ENCODE measurements at places on chromosomes 6 and 20.
A peak's percentile ranks its signal among the peaks of the same experiment; 100 is the strongest.

DNA sequence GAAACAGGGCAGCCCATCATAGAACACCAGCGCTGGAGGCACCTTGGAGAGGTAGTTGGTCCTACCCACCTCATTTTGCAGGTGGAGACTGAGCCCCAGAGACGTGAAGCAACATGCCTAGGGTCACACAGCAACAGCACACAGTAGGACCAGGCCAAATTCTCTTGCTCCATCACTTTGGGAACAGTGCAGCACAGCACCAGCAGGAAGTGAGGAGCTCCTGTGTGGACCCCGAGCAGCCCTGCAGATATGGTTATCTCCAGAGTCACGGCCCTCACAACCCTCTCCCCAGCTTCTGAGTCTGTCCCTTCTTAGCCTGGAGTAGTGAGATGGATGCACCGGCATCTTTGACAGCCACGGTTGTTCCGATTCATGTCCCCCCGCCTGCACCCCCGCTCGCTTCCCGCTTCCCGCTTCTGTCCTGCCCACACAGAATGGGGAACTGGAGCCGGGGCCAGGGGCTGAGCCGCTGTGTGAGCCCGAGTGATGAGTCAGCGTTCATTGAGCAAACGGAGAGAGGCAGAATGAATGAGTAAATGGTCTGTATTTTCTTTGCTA lies 72.6 kb upstream of the DUSP22 start:
- no peak for DNase-seq

GRCh38 chr6:148864941-148865340 lies 118.1 kb downstream of the UST start:
- DNase-seq = peak; percentile 50

DNA sequence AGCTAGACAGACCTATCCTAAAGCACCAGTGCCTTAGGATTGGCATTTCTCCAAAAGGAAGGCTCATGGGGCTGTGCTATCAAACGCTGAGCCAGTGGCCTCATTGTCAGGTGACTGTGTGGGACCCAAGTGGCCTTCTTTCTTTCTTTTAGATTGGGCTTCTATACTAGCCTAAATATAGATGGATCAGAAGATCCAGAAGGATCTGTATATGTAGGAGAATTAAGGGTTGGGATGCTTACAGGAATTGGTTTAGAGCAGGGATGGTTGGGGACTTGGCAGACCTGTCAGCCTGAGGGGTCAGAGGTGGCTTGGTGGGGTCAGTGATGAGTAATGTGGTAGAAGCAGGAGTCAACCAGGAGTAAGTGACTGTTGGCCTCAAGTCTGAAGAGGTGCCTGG lies 14.8 kb downstream of the ABT1 start:
- DNase-seq = no peak

GRCh38 chr20:60035486-60035885 lies 77.3 kb downstream of the CDH26 start:
- no peak for DNase-seq

DNA sequence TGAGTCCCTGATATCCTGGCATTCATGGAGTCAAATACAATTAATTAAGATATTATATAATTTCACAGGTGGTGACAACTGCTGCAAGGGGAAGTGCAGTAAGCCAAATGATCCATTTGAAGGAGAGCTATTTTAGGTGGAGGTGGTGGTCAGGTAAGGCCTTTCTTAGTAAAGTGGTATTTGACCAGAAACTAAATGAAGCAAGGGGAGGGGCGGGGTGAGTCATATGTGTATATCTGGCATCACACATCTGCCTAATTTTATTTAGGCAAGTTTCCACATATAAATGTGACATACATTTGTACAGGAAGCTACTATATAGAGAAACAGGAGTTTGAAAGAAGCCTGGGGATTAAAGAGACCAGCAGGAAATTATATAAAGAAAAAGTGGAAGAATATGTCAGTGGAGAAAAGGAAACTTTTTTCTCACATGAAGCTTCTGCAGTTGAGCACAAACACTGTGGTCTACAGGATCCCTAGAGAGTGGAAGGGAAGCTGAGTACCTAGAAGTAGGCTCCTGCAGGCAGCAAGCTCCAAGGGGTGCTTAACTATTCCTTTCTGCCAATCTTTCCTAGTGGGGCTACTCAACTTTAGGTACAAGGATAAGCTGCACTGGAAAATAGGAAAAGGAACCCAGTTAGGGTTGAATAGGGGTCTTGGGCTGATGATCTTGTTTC lies 99.6 kb downstream of the OGFRL1 start:
- no peak for DNase-seq

- DNase-seq = peak; percentile 61
Observed at GRCh38 chr20:58651559-58651945, 469 bp downstream of the STX16 start.

- no peak for DNase-seq
Observed at GRCh38 chr20:62451156-62451767, 23.9 kb upstream of the RBBP8NL start.

GRCh38 chr6:82906951-82907350 lies 158.7 kb downstream of the UBE3D start:
- DNase-seq = no peak

- peak; percentile 54 for DNase-seq
Observed at GRCh38 chr20:49427751-49428518, 54.5 kb downstream of the KCNB1 start.

DNA sequence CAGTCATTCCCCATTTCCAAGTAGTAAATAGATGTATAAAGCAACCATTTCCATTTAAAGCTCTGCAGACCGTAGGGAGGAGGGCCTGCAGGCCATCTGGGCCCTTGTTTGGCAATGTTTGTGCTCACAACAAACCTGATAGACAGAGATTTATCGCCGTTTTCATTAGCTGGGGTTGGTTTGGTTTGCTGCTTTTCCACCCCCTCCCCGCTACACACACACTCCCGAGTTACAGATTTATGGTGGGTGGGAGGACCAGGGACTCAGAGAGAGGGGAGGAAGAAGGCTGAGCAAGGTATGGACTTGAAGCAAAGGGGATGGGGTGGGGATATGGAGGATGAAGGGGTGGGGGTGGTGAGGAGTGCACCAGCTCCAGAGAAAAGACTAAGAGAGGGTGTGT lies 36.6 kb upstream of the FOXP4 start:
- no peak for DNase-seq

GRCh38 chr20:59774921-59775686 lies 158.3 kb downstream of the SYCP2 start:
- no peak for DNase-seq

GRCh38 chr6:113290684-113291083 lies 566.5 kb upstream of the MARCKS start:
- DNase-seq = no peak

- no peak for DNase-seq
Observed at GRCh38 chr6:79070206-79070825, 7.7 kb downstream of the PHIP start.

- DNase-seq = no peak
Observed at GRCh38 chr20:21513881-21514540, at the start of gene NKX2-2. Gene NKX2-2 (minus strand): TSS chr20:21514064. CDS start chr20:21513669, 395 bp downstream.
